ENCODE measurements at places on chromosomes 6 and 20.

- DNase-seq = no peak
Observed at GRCh38 chr6:13447949-13448724, 39.3 kb downstream of the GFOD1 start.

GRCh38 chr6:74705451-74705850 lies 500.4 kb downstream of the COL12A1 start:
- no peak for DNase-seq

DNA sequence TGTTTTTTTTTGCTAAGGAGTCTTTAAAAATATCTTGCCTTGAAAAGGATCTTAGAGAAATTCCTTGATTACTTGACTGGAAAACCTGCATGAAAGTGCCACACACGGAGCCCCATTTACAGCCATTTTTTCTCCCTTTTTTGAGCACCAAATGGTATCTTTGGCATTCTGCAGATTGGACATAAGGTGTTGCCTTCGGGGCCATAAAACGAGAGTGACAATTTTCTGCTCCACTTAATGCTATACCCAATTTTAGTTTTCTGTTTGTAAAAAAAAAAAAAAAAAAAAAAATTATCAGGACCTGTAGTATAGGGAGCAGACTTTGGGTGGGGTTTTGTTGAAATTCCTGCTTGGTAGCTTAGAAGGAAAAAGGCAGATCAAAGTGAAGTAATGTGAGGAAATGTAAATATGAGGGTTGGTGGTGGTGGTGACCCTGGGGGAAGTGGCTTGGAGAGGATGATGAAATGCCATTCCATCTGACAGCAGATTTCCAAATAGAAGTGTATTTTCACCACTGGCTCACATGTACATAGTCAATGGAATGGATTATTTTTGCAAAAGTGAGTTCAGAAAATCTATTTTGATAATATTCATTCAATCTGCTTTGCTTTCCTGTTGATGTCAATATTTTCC lies 212.1 kb upstream of the SOX4 start:
- no peak for DNase-seq

GRCh38 chr6:148516217-148516616 lies 173.6 kb downstream of the SASH1 start:
- DNase-seq = no peak

GRCh38 chr6:160226118-160226591 lies 32.5 kb downstream of the SLC22A2 start:
- DNase-seq = no peak

DNA sequence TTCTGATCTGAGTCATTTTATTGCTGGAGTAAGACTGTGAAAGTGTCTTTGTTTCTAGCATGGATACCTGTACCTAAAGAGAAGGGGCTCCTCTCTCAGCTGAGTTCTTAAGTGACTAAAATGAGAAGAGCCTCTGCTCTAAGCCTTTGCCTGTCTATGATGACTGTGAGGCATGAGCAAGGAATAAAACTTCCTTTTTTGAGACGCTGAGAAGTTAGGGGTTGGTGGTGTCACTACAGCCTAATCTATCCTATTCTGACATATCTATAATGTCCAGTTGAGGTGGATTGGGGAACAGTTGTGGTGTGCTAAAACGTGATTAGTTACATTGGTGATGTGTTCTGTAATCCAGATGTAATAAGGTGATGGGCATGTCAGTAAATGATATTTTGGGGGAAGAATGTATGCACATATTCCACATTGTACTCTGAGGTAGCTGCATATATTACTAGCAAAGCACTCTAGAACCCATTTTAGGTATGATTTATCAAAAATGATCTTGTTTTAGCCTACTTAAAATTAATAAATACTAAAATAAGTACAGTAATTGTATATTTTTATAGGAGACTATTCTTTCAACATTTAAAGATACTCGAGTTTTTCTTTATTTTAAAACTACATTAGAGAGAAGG lies 18.1 kb downstream of the ADGRB3 start:
- DNase-seq = no peak

GRCh38 chr20:2520617-2521016 lies 11.9 kb upstream of the ZNF343 start:
- DNase-seq = no peak

GRCh38 chr6:48423640-48424365 lies 312.8 kb upstream of the PTCHD4 start:
- no peak for DNase-seq

All from GM04504 (cell line).